NB4 (cell line): ENCODE measurements at places on chromosomes 16 and 17.
A peak's percentile ranks its signal among the peaks of the same experiment; 100 is the strongest.

DNA sequence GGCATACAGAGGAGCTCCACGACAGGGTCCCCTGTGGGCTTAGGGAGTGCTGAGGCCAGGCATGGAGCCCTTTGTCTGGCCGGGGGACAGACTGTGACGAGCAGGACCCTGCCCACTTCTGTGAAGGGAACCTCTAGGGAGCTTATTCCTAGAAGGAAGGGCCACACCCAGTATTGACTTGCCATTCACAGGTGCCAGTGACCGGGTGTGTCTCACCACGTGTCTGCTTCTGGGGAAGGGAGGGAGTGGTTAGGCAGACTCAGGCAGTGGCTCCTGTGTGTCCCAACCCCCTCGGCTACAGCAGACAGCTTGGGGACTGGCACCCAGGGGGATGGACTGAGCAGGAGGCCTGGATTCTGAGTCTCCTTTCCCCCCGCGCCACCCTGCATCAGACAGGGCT lies 57.2 kb downstream of the SOCS1 start:
- DNase-seq = peak; percentile 39

DNA sequence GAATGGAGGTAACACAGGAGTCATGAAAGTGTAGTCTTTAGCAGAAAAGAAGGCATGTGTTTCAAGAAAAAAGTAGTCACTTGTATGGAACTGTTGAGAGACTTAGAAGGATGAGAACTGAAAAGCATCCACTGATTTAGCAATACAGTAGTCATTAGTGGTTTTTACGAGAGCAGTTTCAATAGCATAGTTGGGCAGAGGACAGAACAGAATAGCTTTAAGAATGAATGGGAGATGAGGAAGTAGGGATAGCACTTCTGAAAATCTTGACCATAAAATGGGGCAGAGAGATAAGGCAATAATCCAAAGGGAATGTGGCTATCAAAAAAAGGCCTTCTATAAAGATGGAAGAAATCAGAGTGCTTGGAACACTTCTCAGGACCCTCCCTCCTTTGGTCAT lies 64.8 kb upstream of the C17orf78 start:
- DNase-seq = peak; percentile 66

GRCh38 chr17:6453279-6454024 lies 9.2 kb downstream of the PIMREG start:
- DNase-seq = no peak

GRCh38 chr16:78321620-78322360 lies 222.3 kb downstream of the WWOX start:
- no peak for DNase-seq

GRCh38 chr16:47644166-47644565 lies 183.0 kb downstream of the PHKB start:
- no peak for DNase-seq

DNA sequence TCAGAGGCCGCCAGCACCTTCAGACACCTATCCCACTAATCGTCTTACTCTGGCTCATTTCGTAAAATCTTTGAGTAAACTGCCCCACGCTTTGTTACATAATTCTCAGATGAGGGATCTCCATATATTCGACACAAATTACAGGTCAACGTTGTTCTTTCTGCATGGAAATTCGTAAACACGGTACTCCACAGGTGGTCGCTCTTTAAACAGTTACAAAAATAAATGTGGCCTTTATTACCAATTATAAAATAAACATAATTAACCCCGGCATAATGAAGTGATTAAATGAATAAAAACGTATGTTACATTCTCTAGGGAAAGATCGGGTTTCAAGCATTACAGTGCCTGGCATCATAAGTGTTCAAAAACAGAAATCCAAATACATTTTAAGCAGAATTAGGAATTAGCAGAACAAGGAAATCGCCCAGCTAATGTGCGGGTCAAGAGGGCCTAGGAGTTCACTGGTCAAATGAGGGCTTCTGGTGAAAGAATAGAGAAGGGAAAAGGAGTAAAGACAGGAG lies 943 bp upstream of the PIP4K2B start:
- no peak for DNase-seq

- no peak for DNase-seq
Observed at GRCh38 chr17:66789961-66790437, 44.9 kb upstream of the CACNG5 start.

- DNase-seq = no peak
Observed at GRCh38 chr16:18792836-18793433, 2.8 kb upstream of the RPS15A start.

- no peak for DNase-seq
Observed at GRCh38 chr17:60652454-60653247, 25.0 kb upstream of the BCAS3 start.

DNA sequence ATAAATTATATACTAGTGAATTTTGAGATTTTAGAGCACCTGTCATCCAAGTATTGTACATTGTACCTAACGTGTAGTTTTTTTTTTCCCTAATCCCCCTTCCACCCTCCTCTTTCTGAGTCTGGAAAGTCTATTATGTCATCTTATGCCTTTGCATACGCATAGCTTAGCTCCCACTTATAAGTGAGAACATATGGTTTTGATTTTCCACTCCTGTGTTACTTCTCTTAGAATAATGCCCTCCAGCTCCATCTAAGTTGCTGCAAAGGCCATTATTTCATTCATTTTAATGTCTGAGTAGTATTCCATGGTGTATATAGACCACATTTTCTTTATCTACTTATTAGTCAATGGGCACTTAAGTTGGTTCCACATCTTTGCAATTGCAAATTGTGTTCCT lies 177.0 kb upstream of the C16orf82 start:
- no peak for DNase-seq

DNA sequence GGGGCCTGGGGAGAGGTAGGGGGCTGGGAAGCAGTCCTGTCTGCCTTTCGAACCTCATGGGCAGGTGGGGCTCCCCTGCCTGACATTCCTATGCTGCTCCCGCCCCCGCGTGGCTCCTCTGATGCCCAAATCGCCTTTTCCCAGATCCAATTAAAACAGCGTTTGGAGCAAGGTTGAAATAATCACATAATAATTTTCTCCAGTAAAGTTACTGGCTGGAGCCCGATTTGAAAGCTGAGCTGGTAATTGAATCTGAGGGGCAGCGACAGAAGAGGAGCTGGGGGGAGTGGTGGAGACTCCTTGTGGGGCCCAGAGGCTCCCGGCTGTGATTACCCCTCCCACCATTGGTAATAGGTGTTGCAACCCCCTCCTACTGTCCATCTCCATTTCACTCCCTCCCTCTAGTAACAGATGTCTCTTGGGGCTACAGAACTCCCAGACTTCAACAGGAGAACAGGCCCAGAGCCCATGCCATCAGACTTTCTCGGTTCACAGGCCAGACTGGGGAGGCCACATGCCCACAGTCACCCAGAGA lies 38.9 kb upstream of the C1QL1 start:
- peak; percentile 32 for DNase-seq

- DNase-seq = no peak
Observed at GRCh38 chr16:65280845-65281512, 159.1 kb upstream of the CDH11 start.

- no peak for DNase-seq
Observed at GRCh38 chr16:15035163-15035729, 20.6 kb downstream of the NTAN1 start.

GRCh38 chr17:17354560-17355349 lies 51.6 kb downstream of the NT5M start:
- DNase-seq = peak; percentile 87
